ENCODE measurements at places on chromosomes 2 and 18.

GRCh38 chr2:239239607-239240413, 161.0 kb downstream of the HDAC4 start:
- peaks cover 29% of the 10 kb centered on the region for H3K4me1 ChIP-seq
- H3K4me3 ChIP-seq = no peak overlapping the region
- DNase-seq = peak; percentile 55
- no peaks in the 10 kb centered on the region for H3K27me3 ChIP-seq
- peak overlapping the region; percentile 93 for H3K27ac ChIP-seq

DNA sequence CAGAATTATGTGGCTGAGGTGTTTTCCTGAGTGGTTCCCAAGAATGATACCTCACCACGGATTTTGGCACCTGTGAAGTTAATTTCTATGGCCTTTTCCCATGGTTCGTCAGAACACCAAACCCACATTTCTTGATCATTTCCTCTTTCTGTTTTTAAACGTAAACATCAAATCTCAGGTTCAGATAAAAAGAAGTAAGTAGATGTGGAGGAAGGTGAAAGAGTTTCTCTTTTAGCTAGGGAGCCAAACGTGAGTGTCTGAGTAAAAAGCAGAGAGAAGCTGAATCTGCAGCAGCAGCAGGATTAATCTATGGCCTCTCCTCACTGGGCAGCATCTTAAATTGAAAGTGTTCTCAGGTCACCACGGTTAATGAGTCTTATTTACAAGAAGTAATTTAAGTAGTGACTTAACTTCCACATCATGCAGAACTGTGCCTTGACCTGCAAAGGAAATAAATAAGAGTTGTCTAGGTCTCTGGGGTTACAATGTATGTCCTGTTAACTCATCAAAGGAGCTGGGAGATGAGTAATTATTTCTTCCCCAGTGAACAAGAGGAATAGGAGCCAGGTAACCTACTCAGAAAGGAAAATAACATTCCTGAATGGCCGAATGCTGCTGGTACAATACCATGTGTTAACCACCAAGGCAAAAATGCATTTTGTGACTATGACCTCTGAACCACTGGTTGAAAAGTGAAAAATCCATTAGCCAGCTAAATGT, 139.6 kb upstream of the NETO1 start:
- H3K4me3 ChIP-seq = no peak overlapping the region
- no peaks in the 10 kb centered on the region for H3K36me3 ChIP-seq
- H3K27me3 ChIP-seq = no peaks in the 10 kb centered on the region
- no peak overlapping the region for H3K27ac ChIP-seq
- H3K4me1 ChIP-seq = no peaks in the 10 kb centered on the region

DNA sequence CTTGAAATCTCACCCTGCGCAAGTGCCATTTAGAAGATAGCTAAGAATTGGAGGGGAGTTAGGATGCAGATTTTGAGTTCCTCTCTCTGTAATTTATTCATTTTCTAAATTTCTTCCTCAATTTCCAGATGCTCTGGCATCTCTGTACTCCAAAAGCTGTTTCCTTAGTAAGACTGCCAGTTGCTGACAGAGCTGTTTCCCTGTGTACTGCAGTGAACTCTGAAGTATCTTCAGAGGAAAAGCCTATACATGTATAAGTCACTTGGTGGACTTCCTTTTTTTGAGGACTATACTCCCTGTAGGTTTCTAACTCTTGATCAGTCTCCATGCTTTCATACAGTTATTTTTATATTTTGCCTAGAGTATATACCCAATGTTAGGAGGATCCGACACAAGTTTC, 1.5 kb upstream of the RESP18 start:
- no peaks in the 10 kb centered on the region for H3K36me3 ChIP-seq
- no peaks in the 10 kb centered on the region for H3K27me3 ChIP-seq
- H3K4me3 ChIP-seq = no peak overlapping the region
- DNase-seq = no peak

DNA sequence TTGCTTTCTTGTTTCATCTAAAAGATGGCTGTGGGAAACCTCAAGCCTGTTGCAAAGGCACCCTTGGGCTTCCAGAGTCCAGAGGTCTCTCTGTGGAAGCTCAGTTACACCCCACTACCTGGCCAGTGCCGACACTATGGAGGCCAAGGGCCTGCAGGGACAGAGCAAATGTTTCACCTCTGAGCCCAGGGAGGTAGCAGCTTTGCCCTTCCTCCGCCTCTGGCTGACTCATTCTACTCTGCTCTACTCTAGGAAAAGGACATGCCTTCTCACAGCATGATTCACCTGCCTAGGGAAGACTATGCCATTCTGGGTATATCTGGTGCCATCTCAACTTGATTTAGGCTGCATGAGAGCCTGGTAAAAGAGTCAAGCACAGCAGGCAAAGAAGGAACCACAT, 12.2 kb downstream of the MYOM1 start:
- no peak for DNase-seq
- no peaks in the 10 kb centered on the region for H3K36me3 ChIP-seq
- H3K27ac ChIP-seq = no peak overlapping the region
- H3K4me3 ChIP-seq = no peak overlapping the region
- H3K27me3 ChIP-seq = no peaks in the 10 kb centered on the region

GRCh38 chr2:76998152-76998551, 524.0 kb downstream of the LRRTM4 start:
- DNase-seq = no peak
- H3K27me3 ChIP-seq = no peaks in the 10 kb centered on the region
- H3K4me1 ChIP-seq = no peaks in the 10 kb centered on the region
- H3K36me3 ChIP-seq = no peaks in the 10 kb centered on the region
- H3K27ac ChIP-seq = no peak overlapping the region

GRCh38 chr18:39776766-39777165, 2178.3 kb upstream of the PIK3C3 start:
- no peaks in the 10 kb centered on the region for H3K36me3 ChIP-seq
- no peaks in the 10 kb centered on the region for H3K27me3 ChIP-seq
- no peak overlapping the region for H3K4me3 ChIP-seq

DNA sequence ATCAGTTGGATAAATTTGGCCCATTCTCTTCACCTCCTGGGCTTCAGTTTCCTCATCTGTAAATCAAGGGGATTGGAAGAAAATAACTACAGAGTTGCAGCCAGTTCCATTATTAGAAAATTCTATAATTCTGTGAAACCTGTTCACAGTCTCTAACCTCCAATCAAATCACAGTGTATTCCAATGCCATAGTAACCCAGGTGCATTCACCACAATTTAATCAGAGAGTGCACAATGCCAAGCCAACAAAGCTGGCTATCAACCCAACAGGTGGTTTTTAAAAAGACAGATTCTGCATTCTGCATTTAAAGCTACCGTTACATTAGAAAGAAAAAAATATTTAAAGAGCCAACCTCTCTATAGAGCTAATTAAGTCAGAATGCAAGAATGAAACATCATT, 308.6 kb downstream of the RNF144A start:
- no peak overlapping the region for H3K4me3 ChIP-seq
- no peak for DNase-seq
- no peaks in the 10 kb centered on the region for H3K27me3 ChIP-seq

DNA sequence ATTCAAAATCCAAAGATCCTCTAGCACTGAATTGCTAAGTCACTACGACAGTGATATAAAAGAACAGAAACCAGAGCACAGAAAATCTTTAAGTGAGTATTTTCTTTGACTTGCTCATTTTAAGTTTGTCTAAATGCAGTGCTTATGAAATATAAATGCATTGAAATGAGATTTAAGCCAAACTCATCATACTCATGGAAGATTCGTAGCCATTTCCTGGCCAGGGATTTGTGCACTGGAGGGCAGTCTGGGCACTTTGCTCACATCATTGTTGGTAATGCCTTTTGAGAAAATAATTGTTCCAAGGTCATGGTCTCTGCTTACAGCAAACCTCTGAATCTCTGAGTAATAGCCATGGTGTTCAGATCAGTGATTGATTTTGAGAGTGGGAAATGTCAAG, 307.7 kb downstream of the ARHGAP15 start:
- H3K27ac ChIP-seq = no peak overlapping the region
- no peaks in the 10 kb centered on the region for H3K27me3 ChIP-seq
- no peak overlapping the region for H3K4me3 ChIP-seq
- H3K4me1 ChIP-seq = no peaks in the 10 kb centered on the region
- no peaks in the 10 kb centered on the region for H3K36me3 ChIP-seq

DNA sequence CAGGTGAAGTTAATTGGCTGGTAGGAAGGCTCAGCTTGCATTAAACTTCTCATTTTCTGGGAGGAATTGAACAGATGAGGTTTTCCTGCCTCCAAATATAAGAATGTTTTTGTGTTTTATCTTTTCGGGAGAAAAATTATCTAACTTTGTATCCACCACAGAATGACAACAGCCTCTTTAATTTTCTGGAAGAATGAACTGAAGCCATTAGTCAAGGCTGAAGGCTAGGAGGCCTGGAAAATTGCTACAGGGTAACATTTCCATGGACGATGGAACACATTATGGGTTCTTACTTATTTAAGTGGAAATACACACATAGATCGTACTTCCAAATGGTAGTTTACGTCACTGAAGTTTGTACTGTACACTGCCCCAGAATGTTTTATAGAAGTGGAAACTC, 28.0 kb upstream of the ZNF236 start:
- peaks cover 12% of the 10 kb centered on the region for H3K4me1 ChIP-seq
- H3K27me3 ChIP-seq = no peaks in the 10 kb centered on the region
- no peak overlapping the region for H3K4me3 ChIP-seq
- H3K27ac ChIP-seq = peak overlapping the region; percentile 77
- peak; percentile 54 for DNase-seq
- H3K36me3 ChIP-seq = no peaks in the 10 kb centered on the region

- no peaks in the 10 kb centered on the region for H3K27me3 ChIP-seq
- peaks cover 15% of the 10 kb centered on the region for H3K4me1 ChIP-seq
- H3K36me3 ChIP-seq = no peaks in the 10 kb centered on the region
- peak overlapping the region; percentile 72 for H3K4me3 ChIP-seq
- H3K27ac ChIP-seq = peak overlapping the region; percentile 40
These were observed 635 bp downstream of the SETBP1 start for GRCh38 chr18:44681076-44681970.

DNA sequence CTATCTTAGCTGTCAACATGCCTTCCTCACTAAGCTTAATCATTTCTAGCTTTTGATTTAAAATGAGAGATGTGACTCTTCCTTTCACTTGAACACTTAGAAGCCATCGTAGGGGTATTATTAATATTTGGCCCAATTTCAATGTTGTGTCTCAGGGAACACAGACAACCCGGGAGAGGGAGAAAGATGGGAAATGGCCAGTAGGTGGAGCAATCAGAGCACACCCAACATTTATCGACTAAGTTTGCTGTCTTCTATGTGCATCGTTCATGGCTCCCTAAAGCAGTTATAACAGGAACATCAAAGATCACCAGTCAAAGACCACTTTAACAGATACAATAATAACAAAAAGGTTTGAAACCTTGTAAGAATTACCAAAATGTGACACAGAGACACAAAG, 110.2 kb downstream of the OLA1 start:
- no peak for DNase-seq
- H3K36me3 ChIP-seq = no peaks in the 10 kb centered on the region
- no peaks in the 10 kb centered on the region for H3K27me3 ChIP-seq
- H3K4me3 ChIP-seq = no peak overlapping the region

- no peaks in the 10 kb centered on the region for H3K36me3 ChIP-seq
- H3K27ac ChIP-seq = no peak overlapping the region
- no peak for DNase-seq
- no peak overlapping the region for H3K4me3 ChIP-seq
These were observed 732.7 kb upstream of the FANCL start for GRCh38 chr2:58973811-58974281.
